Mesenteric fat pad (tissue), 1 donor: ENCODE measurements at places on chromosomes 4 and X. TPM values are rescaled to one million over a fixed set of nuclear protein-coding genes. Genes with fewer than 3 reads are reported as not detected.

GRCh38 chrX:154761977-154762536, 607 bp upstream of the DKC1 start:
- DNase-seq, result no peak

DNA sequence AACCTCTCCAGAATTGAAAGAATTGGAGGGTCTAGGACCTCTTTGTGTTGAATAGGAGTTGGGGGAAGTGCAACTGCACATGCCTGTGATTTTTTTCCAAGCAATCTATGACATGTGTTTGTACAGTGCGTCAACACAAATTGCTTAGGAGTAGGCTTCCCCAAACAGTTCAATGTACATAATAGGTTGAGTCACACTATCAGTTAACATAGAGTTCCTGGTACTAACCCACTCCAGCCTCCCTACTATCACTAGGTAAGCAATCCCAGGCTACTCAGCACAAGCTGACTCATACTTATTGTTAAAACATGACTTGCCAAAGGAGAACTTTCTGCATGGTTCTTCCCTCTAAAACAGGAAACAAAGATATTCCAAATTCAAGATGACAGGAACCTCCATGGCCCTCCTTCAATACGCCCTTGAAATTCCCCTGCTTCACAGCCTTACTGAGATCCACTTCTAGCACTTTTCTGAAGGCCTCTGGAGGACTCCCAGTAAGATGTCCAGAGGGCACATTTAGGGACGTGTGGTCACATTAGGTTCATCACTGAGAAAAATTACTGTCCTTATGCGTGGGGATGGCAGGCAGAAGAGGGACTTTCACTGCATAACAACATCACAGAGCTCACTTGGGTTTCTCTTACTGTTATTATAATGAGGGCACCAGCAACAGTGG, 8.4 kb upstream of the VSIG1 start:
- DNase-seq, result no peak

The MAGEA2 gene
- total RNA-seq, result not detected

- no peak for DNase-seq
Observed at GRCh38 chr4:103996637-103997036, 276.9 kb upstream of the TACR3 start.

DNA sequence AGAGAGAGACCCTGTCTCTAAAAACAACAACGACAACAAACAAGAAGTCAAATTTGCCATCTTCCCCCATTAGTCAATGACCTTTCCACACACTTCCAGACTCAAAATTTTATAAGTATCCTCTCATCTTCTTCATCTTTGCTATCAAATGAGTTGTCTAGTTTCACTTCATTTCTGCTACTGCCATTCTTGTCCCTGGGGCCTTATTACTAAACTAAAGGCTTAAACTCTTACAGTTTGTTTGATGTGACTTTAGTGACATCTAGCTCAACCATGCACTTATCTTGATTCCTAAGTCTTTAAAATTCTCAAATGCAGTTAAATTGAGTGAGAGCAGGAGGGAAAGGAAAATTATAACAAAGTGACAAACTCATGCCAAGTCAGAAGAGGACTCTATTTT, 271.8 kb upstream of the GK2 start:
- no peak for DNase-seq

GRCh38 chr4:2090642-2091041, 31.5 kb downstream of the NAT8L start:
- no peak for DNase-seq

The AWAT2 gene
- total RNA-seq, result not detected

The NMU gene
- not detected for total RNA-seq

The CPZ gene
- 9.7 TPM for total RNA-seq

The GUCY1A1 gene
- 12.7 TPM for total RNA-seq

GRCh38 chrX:74925225-74926088, at the start of gene NEXMIF:
TSS of gene NEXMIF (minus strand) at chrX:74925452.
- DNase-seq, result no peak

GRCh38 chr4:74796631-74797030, 2.3 kb upstream of the BTC start:
- no peak for DNase-seq

The VSIG4 gene
- total RNA-seq, result 448 TPM
